ENCODE measurements at places on chromosomes 3 and 15. TPM values are rescaled to one million over a fixed set of nuclear protein-coding genes. Genes with fewer than 3 reads are reported as not detected.

Gene CFAP100
- not detected for total RNA-seq

Gene CGGBP1
- 57.3 TPM for total RNA-seq

Gene EFCC1
- 1.9 TPM for total RNA-seq

Gene DPPA2
- not detected for total RNA-seq

Gene IGSF10
- 2.1 TPM for total RNA-seq

Gene UROC1
- not detected for total RNA-seq

Gene MAGI1
- total RNA-seq: 39.8 TPM

Gene ERC2
- 0.98 TPM for total RNA-seq

Gene KBTBD13
- total RNA-seq: not detected

DNA sequence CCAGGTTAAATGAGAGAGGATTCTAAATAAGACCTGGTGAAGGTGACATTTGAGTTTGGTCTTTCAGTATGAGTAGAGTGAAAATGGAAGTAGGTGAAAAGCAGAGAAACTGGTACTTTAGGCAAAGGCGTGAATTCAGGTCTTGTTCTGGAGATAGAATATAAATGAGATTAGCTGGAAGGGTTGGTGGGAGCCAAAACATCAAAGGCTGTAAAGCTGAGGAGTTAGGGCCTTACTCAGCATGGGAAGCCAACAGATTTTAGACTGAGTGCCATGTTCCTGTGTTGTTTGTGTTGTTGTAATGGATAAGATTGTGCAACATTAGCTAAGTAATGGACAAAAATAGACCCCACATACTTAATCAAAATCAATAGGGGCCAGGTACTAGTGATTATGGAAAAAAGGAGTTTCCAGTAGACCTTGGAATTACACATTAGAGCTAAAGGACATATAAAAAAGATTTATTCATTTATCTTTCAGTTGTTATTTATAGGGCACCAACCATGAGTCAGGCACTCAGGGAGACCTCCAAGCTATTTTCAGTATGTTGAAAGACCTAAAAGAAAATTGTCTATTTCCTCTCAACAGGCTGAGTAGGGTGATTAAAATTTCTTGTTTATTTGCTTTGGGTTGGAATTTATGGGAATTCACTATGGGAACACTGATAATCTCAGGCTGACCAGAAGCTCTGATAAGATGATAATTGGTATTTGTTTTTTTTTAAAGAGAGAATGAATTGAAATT lies 20.8 kb downstream of the ARL14 start:
- DNase-seq: no peak

DNA sequence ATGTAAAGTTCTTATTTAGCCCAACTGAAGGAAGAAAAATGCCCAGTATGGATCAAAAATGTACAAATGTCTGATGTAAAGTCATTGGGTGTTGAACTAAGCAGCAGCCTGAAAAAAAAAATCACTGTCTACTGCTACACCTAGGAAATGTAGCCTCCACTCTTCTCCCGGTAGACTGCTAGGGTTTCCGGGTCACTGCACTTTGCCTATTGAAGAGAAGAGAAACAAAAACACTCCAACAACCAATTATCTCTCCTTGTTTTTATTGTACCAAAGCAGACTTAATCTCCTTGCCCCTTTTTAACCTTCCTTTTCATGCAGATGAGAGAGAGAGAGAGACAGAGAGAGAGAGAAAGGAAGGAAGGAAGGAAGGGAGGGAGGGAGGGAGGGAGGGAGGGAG lies 140.2 kb upstream of the SETMAR start:
- no peak for DNase-seq

DNA sequence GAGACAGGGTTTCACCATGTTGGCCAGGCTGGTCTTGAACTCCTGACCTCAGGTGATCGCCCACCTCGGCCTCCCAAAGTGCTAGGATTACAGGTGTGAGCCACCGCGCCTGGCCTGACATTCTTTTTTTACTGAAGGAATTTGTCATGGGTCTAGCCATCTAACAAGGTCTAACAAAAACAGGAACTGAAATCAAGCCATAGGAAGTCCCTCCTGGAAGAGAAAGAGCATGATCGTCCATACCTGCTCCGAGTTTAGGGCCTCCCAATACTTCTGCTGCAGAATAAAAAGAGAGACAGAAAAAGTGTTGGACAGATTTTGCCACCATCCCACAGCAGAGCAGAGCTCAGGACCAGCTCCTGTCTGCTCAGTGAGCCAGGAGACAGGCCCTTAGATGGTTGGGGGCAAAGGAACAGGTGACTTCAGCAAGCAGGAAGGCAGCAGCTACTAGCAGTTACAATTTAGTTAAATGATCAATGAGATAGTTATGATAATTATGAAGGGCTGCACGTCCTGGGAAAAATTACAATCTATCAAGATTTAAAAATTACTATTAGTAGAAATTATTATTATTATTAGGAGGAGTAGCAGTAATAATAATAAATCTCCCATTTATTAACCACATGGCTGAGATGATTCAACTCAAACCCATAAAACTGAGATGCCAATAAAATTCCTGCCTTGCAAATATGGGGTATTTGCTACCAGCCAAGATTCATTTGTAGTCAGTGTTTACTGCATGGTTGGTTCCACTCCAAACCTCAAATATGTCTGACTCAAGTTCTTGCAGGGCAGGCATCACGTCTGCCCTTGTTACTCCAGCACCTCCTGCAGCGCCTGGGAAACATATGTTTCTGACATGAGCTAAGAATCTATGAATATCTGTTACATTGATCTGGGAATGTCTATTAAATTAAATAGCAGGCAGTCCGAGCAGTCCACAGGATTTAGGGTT lies 40.1 kb downstream of the TMEM44 start:
- DNase-seq: peak; percentile 53

- DNase-seq: no peak
These were observed 30.7 kb upstream of the CBLB start for GRCh38 chr3:105899516-105899915.

DNA sequence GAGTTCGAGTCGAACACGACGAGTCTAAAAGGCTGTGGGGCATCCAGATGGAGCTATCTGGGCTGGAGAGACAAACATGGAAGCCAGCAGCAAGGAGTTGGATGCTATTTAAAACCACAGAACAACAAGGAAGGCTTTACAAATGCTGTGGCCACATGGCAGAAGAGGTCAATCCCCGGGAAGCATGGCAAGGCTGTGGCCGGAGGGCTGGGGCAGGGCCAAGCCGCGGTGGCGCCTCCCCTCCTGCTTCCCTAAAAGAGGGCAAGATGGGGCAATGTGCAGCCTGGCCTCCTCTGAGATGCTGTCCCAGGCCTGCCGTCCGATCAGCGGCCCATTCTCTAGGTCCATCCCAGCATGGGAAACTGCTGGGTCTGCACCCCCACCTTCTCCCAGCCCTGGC lies 139.1 kb downstream of the SRGAP3 start:
- no peak for DNase-seq

DNA sequence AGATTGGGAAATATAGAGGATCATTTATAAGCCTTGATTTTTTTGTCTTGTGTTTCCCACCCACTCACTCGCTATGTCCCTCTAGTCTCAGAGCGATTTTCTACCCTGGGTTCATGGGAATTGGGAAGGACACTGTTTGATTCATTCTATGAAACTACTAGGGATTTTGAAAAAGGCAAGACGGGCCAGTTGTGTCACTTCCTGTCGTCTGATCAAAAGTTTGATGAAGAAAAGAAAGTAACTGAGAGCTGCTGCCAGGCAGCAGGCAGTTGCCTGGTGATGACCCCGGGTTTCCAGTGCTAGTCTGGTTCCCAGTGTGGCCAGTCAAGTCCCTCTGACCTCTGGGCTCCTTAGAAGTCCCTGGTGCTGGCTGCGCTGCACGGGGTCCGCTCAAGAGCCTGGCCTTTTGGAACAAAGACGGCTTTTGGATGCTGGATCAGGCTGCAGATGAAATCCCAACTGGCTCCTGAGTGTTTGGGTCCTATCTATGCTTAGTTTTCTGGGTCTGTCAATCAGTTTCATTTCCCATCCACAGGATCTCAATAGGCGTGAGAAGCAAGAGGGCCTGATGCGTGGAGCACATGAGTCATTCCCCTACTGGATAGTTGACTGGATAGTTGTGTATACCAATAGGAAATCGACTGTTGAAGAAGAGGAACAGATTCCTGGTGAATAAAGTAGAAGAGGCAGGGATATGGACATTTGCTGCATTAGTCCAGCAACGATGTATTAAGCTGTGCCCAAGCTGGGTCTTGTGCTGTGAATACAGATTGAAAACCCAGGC lies 89.7 kb downstream of the EEFSEC start:
- DNase-seq: no peak

DNA sequence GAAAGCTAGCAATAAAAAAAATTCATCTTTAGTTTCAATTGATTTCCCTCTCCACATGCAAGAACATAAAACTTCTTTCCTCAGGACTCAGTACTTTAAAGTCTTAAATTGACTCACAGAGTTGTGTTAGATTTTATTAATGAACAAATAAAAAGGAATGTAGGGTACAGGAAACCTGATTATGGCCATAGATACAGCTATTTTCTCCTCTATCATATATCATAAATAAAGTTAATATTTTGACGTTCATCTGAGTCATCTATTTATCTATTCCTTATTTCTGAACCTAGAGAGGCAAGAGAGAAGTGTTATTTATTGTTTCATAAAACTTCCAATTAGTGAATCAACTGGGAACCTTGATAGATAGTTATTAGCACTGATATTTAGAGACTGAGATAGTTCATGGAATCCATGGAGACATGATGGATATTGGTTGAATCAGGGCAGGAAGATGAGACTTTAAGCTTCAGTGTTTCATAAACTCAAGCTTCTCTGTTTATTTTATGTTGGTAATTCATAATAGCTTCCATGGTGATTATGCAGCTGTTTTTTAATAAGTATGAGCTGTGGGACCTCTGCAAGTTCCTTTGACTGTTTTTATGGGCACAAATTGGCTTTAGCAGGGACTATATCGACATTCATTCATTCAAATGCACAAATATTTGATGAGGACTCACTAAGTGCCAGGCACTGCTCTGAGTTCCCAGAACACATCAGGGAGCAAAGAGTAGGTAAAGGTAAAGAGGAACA lies 143.5 kb upstream of the TGFBR2 start:
- no peak for DNase-seq

DNA sequence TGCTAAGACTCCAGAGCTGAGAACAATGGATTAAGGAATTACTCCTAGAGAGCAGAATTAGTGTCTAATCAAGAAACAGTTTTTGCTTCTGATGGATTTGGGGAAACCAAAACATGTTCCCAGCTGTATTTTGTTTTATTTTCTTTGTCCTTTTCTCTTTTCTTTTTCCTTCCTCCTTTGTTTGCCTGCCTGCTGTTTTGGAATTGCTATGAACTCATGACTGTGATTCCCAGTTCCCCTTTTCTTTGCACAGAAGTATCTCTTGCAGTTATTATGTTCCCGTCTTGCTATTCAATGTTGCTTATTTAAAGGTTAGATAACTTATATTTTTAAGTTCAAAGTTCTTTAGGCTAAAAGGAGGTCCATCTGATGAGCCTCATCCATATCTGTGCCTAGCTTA lies 77.0 kb upstream of the GBE1 start:
- DNase-seq: no peak

DNA sequence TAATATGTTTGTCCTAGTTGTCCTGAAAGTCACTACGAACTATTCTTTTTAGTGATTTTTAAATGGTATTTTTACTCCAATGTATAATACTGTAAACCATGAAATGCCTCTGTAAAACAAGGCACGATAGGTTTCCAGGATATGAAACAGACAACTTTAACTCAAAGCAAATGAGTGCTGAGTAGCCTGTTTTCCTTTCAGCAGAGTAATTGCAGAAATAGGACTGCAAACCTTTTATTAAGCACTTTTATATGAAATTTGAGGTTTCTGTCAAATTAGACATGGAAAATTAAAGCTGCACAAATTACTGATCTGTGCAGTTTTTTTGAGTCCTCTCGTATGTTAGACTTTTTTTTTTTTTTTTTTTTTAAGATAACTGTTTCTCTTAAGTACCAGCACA lies 16.2 kb downstream of the AKAP13 start:
- no peak for DNase-seq

DNA sequence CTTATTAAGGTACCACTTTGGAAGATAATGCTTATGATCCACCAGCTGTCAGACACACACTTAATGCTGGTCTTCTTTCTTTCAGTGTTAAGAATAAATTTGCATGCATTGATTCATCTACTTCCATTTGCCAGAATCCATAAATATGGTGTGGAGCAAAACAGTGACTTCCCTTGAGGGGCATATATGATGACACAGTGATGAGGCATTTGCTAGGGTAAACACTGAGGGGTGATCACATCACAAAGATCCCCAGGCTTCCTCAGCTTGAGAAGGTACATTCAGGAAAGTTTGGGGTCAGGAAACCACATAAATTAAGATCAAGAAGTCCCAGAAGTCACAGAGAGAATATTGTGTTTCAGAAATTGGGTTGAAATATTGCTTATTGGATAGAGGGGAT lies 9.9 kb upstream of the ZBED2 start:
- DNase-seq: no peak

DNA sequence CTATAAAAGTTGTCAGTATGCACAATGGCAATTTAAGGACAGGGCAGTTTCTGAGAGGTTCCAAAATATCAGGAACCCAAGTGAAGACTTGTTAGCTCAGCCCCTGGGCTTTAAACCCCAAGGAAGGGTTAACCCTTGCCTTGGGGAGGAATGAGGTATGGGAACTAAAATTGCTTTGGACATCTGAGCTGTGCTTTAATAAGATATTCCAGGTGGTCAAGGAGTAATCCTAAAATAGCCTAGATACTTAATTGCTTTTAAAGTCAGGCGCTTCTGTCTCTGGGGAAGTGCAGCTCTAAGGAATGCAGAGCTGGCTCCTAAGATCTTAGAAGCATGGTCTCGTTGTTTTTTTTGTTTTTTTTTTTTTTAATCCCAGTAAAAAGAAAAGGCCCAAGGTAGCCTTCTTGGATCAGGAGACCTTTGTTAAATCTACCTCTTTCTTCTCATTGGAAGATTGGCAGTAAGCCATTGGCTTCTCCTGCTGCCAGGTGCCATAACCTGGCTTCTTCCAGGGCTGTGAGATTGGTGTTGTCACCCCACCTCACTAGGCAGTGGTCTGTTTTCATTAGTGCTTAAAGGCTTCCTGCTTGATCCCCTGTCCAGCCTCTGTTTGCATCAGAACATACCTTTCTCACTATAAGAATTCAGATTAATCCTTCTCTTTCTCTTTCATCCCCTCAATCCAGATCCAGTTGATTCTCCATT lies 24.5 kb downstream of the ARID3B start:
- DNase-seq: no peak

DNA sequence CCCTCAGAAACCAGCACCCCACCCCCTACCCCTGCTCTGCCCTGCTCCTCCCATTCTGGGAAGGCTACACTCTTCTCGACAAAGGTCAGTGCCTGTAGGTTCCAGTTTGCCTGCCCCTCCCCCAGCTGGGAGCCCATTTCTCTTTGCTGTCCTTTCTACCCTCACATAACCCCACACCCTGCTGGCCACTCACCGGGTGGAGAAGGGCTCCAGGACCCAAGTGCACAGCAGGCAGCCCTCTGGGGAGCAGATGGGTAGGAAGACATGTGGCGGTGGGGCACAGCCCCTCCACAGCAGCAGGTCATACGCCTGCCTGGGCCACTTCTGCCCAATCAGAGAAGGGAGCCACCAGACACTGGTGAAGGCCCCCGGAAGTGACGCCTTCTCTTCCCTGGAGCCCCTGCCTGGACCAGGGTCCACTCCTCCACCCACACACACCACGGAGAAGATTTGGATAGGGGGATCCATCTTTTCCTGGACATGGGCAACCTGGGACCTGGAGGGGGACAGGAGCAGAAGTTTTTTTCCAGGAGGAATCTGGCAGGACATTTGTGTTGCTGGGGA lies at the start of gene THPO:
THPO (minus strand) TSS at position 326 of the 564 bp plus-strand sequence. CDS start 1,948 bp downstream, outside the sequence.
- DNase-seq: no peak

GRCh38 chr3:119146578-119147375 lies 812 bp downstream of the TEX55 start:
- DNase-seq: no peak
